ENCODE measurements at places on chromosomes 11 and 22. TPM values are rescaled to one million over a fixed set of nuclear protein-coding genes. Genes with fewer than 3 reads are reported as not detected.

DNA sequence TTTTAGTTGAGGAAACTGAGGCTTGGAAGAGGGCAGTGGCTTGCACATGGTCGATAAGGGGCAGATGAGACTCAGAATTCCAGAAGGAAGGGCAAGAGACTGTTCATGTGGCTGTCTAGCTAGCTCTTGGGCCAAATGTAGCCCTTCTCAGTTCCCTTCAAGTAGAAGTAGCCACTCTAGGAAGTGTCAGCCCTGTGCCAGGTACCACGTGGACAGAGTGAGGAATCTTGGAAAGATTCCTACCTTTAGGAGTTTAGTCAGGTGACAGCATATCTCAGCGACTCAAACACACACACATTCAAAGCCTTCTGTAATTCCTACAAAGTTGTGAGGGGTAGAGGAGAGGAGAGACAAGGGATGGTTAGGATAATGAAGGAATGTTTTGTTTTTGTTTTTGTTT, 18.3 kb downstream of the PIK3IP1 start:
- DNase-seq, result no peak

DNA sequence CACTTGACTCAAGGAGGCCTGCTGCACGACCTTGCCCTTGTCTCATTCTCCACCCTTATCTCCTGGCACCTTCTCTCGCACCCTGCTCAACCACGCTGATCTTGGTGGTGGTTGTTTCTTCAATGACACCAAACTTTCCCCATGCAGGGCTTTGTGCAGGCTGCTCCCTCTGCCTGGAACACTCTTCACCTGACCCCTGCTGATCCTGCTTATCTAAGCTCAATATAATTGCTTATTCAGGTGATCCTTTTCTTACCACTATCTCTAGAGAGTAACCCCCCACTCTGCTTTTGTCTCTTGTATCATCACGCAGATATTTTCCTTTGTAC, 604.4 kb downstream of the BUD13 start:
- no peak for DNase-seq

- DNase-seq, result no peak
These were observed 118.3 kb downstream of the CD44 start for GRCh38 chr11:35257281-35257680.

DNA sequence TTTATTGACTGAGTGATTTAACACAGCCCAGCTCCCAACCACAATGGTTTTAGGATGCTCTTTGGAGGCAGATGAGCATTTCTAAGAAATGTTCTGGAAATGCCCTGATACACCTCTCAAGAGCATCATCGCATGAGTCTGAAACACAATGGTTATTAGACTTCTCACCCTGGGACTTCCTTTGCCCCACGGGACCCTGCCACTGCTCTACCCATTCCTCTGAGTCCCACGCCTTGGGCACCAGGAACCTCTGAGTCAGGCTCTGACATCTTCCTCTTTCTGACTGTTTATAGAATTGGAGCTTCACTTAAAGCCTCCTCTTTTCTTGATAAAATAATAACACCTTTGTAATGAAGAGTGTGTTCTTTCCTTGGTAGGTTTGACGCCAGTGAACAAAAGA, 85.6 kb upstream of the PARVA start:
- DNase-seq, result no peak

DNA sequence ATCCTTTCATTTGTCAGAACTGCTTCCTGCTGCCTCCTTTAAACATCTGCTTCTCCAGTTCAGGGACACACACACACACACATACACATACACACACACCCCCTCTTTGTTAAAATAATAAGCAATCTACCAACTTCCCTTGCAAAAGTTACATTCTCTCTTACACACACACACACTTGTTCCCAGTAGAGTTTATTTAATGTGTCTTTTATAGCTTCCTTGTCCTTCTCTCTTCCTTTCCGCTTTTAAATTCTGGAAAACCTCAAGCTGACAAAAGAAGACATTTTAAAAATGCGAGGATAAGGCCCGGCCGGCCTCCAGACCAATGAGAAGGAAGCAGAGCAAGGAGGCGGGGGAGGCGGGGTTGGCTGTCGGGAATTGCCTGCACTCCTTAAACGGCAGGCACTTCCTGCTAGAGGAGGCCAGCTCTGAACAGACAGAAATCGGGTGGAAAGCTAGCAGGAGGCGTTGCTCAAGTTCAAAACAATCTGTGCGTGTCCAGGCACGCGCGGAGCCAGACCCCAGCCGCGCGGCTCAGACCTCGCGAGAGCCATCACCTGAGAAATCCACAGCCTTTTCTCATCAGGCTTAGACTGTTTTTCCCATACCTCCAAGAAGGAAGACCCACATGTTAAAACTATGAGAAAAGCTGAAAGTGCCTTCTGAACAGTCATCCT, 99.9 kb downstream of the MAML2 start:
- peak; percentile 95 for DNase-seq

Gene UBASH3B
- 2.5 TPM for total RNA-seq

- no peak for DNase-seq
These were observed 231.3 kb downstream of the METTL15 start for GRCh38 chr11:28339488-28339887.

Gene TIRAP
- 7.2 TPM for total RNA-seq

Data from Right ventricle myocardium superior (tissue), 1 donor.